CD8-positive, alpha-beta memory T cell (primary cell): ENCODE measurements at places on chromosomes 5 and 9.

GRCh38 chr5:178193251-178193809 is 6.2 kb upstream of the GMCL2 start:
- no peak for DNase-seq

DNA sequence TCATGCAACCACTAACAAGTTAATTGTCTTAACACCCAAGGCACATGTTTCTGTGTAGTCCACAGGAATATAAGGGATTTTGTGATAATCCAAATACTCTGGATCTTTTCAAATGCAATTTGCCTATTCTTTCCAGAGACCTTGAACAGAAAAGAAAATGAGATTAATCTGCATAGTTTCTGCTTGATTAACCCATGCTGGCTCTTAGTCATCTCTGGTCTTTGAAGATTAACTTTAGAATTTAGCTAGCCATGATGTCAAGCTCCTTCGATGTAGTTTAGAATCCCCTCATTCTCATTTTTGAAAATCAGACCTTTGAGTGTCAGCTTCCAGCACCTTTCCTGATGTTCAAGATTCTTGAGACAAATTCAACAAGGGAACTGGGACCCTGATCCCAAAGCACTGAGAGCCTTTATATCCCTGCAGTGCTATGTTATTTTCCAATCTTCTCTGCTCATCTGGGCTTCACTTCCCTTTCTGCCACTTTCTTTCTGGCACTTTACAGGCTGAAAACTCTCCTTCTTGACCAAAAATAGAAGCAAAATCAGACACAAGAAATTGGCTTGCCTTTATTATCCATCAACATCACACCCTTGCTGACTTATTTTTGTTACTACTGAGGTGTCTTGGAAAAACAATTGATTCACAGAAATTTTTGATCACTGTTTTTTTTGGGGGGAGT is 155.5 kb downstream of the PALM2AKAP2 start:
- DNase-seq = no peak

- DNase-seq = no peak
Measured at GRCh38 chr5:121221483-121221882, 630.2 kb upstream of the FTMT start.

GRCh38 chr9:130736834-130737233 is 43.3 kb downstream of the EXOSC2 start:
- DNase-seq = no peak

DNA sequence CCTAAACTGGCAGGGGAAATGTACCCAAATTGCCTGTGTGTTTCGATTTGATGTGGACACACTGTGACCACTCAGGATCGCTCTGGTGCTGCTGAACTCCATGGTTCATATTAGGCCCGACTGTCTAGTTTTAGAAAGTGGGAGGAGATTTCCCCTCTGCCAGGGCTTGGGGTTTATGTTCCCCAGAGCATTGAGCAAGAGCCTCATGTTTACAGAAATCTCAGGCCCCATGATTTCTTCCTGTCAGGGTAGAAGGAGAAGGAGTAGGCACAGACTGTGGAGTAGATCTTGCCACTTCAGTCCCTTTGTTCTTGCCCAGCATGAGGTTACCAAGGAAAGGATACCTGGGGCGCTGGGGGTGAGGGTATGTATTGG is 40.8 kb upstream of the GLRX start:
- DNase-seq = no peak
